ENCODE measurements at places on chromosomes 5 and 9.
A peak's percentile ranks its signal among the peaks of the same experiment; 100 is the strongest.

DNA sequence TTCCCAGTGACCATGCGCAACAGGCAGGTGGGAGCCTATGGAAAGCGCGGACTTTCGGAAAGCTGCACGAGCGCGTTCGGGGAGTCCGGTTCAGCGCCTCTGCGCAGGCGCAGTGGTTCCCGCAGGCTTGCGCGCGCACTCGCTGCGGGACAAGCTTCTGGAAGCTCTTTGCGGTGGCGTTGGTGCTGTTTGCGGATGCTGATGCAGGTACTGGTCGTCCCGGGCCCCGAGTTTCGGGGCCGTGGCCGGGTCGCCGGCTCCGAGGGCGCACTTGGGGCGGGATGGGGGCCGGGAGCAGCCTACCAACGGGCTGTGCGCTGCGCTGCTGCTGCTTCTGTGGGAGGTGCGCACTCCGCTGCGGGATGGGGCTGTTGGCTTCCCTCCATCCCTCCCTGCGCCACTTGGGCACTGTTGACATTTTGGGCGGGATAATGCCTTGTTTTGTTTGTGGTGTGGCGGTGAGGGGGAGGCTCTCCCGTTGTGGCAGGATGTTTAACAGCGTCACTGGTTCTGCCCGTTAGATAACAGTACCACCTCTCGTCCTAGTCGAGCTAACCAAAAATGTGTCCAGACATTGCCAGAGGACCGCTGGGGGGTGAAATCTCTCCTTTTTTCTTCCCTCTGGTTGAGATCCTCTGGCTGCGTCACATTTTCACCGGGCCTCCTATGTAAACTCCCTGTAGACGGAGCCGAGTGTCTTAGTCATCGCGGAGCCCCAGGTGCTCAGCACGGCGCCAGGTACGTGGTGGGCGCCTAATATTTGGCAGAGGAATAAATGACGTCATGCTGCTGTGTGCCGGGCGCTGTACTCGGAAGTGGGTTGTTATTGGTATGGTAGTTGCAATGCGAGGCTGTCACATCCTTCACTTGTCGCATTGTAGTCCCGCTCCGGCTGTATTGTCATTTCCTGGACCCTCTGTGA lies at the start of gene ZNF483:
Gene ZNF483 (plus strand): TSS at position 124 of the 922 bp plus-strand sequence. CDS start 2,217 bp downstream, outside the sequence.
- peak; percentile 67 for DNase-seq

DNA sequence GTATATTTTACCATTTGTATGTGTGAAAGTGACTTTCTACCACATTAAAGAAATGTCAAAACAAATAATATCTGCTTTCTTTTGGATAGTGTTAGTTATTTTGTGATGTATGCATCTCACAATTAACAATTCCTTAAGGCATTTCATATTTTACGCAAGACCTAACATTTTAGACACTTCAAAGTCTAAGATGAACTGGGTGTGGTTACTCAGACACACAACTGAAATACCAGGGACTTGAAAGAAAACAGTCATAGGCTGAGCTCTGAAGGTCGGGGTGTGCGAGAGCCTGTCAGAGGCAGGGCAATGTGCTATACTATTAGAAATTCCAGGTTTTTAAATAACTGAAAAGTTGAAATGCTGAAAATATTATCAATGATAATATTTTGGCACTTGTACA lies 44.5 kb upstream of the ZNF622 start:
- DNase-seq = no peak

DNA sequence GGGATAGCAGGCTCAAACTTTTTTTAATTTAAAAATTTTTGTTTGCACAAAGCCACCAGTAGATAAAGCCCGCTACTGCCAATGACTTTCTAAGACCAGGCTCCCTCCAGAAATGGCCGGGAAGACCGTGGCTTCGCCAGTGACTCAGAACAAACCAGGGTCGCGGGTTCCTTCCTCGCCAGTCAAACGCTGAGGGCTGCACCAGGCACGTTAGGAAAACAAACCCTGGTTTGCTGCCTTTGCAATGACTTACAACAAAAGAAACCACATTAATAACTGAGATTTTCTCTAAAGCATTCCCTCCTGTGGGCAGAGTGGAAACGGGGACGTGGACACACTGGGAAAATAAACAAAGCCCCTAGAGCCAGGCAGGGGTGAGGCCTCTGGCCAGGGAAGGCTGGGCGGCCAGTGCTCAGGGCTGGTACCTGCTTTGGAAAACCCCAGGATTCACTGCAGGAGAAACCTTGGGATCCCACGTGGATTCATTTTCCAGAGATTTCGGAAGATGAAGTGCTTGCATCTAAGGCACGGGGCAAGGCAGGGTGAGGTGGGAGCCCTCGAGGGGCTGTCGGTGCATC lies 3.8 kb downstream of the PRRX2 start:
- peak; percentile 52 for DNase-seq

- DNase-seq = no peak
Measured at GRCh38 chr5:3350781-3351180, 244.9 kb upstream of the IRX1 start.

DNA sequence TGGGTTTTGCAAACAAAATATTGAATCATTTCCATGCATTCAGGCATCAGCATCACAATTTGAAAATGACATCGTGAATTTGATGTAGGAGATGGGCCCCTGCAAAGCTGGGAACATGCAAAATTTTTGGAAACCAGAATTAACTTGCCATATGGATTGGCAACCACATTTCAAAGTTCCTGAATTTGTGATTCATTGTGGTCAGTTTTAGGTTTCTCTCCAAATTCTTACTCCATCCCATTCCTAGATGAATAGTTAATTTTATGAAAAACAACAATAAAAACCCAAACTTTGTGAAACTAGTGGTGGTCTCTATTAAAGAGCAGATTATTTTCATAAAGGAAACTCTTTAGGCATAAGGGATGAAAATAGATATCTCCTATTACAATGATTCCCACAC lies 107.8 kb upstream of the SLIT3 start:
- no peak for DNase-seq

GRCh38 chr5:97508864-97509263 lies 325.8 kb upstream of the RIOK2 start:
- no peak for DNase-seq

Data from fibroblast of lung (primary cell).